ENCODE measurements at places on chromosomes 16 and 17. TPM values are rescaled to one million over a fixed set of nuclear protein-coding genes. Genes with fewer than 3 reads are reported as not detected.

ANKRD40CL gene
- total RNA-seq: not detected

OTOP2 gene
- not detected for total RNA-seq

CD300E gene
- 0.14 TPM for total RNA-seq

PPP1R27 gene
- not detected for total RNA-seq

AOC3 gene
- total RNA-seq: 117 TPM

RANBP10 gene
- total RNA-seq: 14.5 TPM

CRYM gene
- not detected for total RNA-seq

FOXF1 gene
- not detected for total RNA-seq

KRT20 gene
- total RNA-seq: 1.8 TPM

TBC1D28 gene
- not detected for total RNA-seq

Data from thoracic aorta (tissue), 2 donors.